Activated T-helper 2 cell treated with anti-CD3 and anti-CD28 coated beads, Interferon-gamma antibody, Interleukin-2, Interleukin-4, amounts not matched to agents 10 μg/mL and 5 μg/mL and 100 μg/mL, durations not matched to agents 14 hours and 24 hours and 36 hours (primary cell): ENCODE measurements at places on chromosomes 16 and 17.

- H3K36me3 ChIP-seq = no peaks in the 10 kb centered on the region
- no peak overlapping the region for H3K27ac ChIP-seq
- H3K27me3 ChIP-seq = no peaks in the 10 kb centered on the region
Measured at GRCh38 chr16:50496990-50497389, 51.2 kb upstream of the NKD1 start.

GRCh38 chr17:16971458-16972338, at the start of gene TNFRSF13B:
Gene TNFRSF13B, minus strand, starts transcription at chr17:16972118. Its CDS starts 43 bp downstream, at chr17:16972075.
- peaks cover 15% of the 10 kb centered on the region for H3K27me3 ChIP-seq
- H3K4me1 ChIP-seq = peaks cover 8% of the 10 kb centered on the region
- H3K36me3 ChIP-seq = no peaks in the 10 kb centered on the region
- H3K4me3 ChIP-seq = no peak within 1 kb of the TSS

DNA sequence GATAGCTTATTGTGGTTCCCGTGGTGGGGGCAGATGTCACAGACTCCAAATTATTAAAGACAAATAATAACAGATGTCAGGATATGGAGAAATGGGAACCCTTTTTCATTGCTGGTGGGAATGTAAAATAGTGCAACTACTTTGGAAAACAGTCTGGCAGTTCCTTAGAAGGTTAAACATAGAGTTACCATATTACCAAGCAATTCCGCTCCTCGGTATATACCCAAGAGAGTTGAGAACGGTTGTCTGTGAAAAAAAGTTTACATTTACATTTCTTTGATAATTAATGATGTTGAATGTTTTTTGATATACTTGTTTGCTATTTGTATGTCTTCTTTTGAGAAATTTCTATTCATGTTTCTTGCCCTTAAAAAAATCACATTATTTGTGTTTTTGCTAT, 41.2 kb downstream of the OR1D5 start:
- no peak overlapping the region for H3K27ac ChIP-seq
- H3K4me3 ChIP-seq = no peak overlapping the region
- DNase-seq = no peak
- no peaks in the 10 kb centered on the region for H3K4me1 ChIP-seq

GRCh38 chr16:11099672-11100205, 155.4 kb downstream of the CLEC16A start:
- H3K27ac ChIP-seq = peak overlapping the region; percentile 90
- no peaks in the 10 kb centered on the region for H3K27me3 ChIP-seq
- H3K4me1 ChIP-seq = peaks cover 83% of the 10 kb centered on the region
- H3K4me3 ChIP-seq = peak overlapping the region; percentile 2
- peaks cover 50% of the 10 kb centered on the region for H3K36me3 ChIP-seq
- no peak for DNase-seq
